ENCODE measurements at places on chromosomes 3 and 15.
A peak's percentile ranks its signal among the peaks of the same experiment; 100 is the strongest.

- DNase-seq, result no peak
Measured at GRCh38 chr15:81560405-81560804, 186.4 kb upstream of the TMC3 start.

GRCh38 chr3:65955792-65956477 is 82.8 kb downstream of the MAGI1 start:
- DNase-seq, result no peak

GRCh38 chr3:171811913-171812335 is 1.6 kb upstream of the PLD1 start:
- no peak for DNase-seq

GRCh38 chr3:22244761-22245521 is 493.9 kb upstream of the ZNF385D start:
- DNase-seq, result no peak

GRCh38 chr3:168467115-168467714 is 371.5 kb upstream of the GOLIM4 start:
- DNase-seq, result no peak

DNA sequence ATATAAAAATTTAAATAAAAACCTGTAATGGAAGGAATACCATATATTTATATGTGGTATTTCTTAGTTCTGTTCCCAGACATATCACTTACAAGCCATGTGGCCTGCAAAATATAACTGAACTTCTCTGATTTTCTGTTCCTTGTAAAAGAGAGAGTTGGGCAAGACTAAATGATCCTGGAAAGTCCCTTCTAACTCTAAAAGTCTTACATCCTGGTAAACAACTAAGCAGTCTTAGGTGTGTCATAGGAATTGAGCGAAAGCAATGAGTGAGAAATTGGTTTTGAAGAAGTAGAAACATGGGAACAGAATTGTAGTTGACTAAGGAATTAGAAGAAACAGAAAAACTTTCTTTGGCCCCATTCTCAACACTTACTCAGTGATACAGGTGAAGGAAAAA is 25.3 kb upstream of the IL20RB start:
- no peak for DNase-seq

GRCh38 chr15:91660174-91660649 is 193.3 kb upstream of the SLCO3A1 start:
- DNase-seq, result no peak

- no peak for DNase-seq
Measured at GRCh38 chr15:71440489-71441110, 325.3 kb downstream of the THSD4 start.

DNA sequence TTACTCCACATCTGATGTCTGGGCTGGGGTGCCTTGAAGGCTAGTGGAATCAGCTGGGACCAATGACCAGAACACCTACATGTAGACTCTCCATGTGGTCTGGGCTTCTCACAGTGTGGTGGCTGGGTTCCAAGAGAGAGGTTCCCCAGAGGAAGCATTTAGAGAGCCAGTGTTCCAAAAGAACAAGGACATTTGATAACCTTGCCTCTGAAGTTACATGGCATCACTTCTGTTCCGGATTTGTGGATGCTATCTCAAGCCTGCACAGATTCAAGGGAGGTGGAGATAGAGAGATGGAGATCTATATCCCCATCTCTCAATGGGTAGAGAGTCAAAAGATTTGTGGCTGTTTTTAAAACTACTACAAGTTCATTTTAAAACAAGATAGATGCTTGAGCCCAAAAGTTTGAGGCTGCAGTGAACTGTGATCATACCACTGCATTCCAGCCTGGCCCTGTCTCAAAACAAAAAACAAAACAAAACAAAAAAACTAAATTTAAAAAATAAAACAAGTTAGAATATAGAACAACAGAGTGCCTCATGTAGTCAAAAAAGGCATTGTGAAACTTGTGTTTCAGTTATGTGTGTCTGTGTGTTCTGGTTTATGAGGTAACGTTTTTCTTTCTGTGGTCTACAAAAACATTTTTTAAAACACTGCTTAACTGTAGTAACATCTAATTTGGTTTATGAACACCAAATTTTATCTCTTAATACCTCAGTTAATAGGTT is 44.8 kb downstream of the PDE8A start:
- no peak for DNase-seq

GRCh38 chr15:74326746-74327145 is 40.7 kb downstream of the CYP11A1 start:
- DNase-seq, result no peak

DNA sequence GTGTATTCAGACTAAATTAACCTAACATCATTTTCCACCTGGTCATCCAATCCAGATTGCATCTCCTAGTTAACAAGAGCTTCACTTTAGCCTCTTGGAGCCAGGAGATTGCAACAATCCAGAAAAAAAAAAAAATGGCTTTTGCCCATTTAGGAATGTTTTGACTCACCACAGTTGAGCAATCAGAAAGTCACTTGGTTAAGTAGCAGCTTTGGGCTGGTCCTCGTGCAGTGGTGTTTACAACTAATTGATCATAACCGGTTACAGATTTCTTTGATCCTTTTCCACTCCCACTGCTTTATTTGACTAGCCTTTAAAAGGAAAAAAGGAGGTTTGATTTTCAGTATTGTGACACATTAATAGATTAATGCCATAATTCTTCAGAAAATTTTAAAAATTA is 688.8 kb upstream of the CCDC54 start:
- no peak for DNase-seq

GRCh38 chr3:184328516-184328915 is 8.9 kb upstream of the FAM131A start:
- DNase-seq, result no peak

- DNase-seq, result no peak
Measured at GRCh38 chr3:4380013-4380412, 76.8 kb downstream of the SETMAR start.

DNA sequence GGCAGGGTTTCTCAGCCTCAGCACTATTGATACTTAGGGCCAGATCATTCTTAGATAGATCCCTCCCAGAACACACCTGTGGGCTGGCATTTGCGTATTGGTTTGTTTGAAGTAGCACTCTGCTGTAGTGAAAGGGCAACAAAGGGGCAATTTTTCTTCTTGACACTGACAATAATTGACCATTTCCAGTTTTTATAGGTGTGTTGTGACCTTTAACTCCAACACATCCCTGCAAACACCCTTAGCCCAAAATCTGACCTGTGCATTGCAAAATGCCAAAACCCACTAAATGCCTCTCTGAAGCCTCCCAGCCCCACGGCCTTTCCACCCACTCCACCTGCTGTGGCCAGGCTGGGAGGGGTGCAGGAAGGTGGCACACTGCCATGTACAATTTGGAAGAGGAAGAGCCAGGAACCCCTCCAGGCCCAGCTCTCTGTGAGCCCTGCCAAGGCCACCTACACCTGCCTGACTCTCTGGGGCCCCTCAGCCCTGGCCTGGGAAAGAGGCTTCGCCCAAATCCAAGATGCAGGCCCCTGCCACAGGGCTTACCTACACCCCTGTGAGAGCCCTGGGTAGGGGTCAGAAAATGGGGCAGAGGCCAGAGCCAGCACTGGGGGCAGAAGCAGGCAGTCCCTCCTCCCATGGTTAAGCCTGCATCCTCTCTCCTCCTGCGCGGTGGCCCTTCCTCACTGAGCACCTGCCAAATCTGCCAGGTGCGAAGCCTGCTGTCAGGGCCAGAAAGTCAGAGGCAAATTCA is 9.6 kb upstream of the CYP11A1 start:
- no peak for DNase-seq

DNA sequence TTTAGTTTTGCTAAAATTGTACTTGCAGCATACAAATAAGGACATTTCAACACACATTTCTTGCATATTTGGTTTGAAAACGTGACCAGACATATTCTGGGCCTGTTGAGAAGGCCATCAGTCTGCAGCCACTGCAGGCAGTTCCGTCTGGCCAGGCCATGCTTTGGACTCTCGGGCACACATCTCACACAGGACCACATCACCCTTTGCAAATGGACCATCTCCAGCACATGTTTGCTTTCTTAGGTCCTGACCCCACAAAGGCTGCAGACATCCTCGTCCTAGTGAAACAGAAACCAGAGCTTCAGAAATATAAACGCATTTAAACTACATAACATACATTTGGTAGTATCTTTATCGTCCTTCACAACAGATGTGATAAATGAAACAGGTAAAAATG is 24.1 kb downstream of the GABRA5 start:
- DNase-seq, result no peak

GRCh38 chr3:183555541-183556081 is at the start of gene KLHL6:
TSS of gene KLHL6 (minus strand) at chr3:183555706. CDS start at chr3:183555653, 53 bp downstream.
- DNase-seq, result peak; percentile 76

DNA sequence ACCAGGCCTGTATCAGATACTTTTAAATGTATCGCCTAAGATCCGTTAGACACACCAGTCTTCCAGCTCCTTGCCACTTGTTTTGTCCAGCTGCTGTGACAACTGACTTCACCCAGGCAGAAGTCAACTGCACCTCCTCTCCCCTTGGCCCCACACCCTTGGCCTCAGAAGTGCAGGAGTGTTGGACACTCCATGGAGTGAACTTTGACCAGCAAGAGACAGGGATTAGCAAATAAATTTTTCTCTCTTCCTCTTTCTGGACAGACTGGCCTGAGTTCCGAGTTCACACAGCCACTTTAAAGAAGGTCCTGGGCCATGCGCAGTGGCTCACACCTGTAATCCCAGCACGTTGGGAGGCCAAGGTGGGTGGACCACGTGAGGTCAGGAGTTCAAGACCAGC is 2.9 kb upstream of the CLN6 start:
- no peak for DNase-seq

- no peak for DNase-seq
Measured at GRCh38 chr15:58492661-58493397, 61.0 kb downstream of the LIPC start.

GRCh38 chr3:50089609-50089945 is 858 bp downstream of the RBM5 start:
- peak; percentile 32 for DNase-seq

- DNase-seq, result no peak
Measured at GRCh38 chr3:48460517-48460902, 14.0 kb downstream of the ATRIP start.

- DNase-seq, result no peak
Measured at GRCh38 chr3:31908391-31909097, 72.5 kb downstream of the OSBPL10 start.

DNA sequence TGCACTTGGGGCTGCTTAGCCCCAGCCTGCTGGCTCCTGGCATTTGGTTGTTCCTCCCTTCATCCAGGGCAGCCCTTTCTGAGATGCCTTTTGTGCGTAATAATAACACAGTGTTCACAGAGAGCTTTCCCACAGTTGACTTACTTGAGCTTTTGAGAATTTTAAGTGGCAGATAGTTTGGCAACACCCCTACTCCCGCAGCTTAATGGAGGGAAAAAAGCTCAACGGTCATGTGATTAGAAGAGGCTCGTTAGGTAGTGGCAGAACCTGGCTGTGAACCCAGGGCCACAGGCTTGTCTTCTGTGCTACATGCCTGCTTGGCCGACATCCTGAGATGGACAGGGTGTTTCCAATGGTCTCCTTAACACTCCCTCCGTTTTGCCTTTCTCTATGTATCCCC is 4.7 kb downstream of the KBTBD13 start:
- no peak for DNase-seq

GRCh38 chr3:197021231-197021630 is 8.4 kb downstream of the MELTF start:
- no peak for DNase-seq

- DNase-seq, result no peak
Measured at GRCh38 chr15:49255966-49256759, 86.1 kb downstream of the GALK2 start.

- no peak for DNase-seq
Measured at GRCh38 chr15:81091889-81092558, 42.0 kb upstream of the CFAP161 start.

GRCh38 chr3:129476586-129476985 is 36.6 kb downstream of the IFT122 start:
- DNase-seq, result no peak

GRCh38 chr15:88447206-88447605 is 20.0 kb downstream of the MRPL46 start:
- DNase-seq, result no peak

GRCh38 chr3:160129459-160130061 is 95.7 kb upstream of the C3orf80 start:
- no peak for DNase-seq

DNA sequence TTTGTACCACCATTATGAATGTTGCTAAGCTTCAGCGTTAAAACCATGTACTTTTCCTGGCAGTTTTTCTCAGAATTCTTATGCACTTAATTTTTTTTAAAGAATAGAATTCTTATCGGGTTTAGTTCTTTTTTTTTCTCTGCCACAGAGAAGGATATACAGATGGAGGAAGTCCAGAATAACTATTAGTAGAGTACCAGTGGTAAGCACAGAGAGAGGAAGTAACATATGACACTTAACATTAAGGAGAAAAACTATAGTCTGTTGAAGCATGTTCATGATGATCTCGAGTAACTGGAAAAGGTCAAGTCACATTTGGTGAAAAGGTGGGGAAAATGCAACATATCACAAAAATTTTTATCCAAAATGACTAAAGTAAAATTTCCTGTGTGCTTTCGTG is 68.9 kb downstream of the RNF13 start:
- no peak for DNase-seq

DNA sequence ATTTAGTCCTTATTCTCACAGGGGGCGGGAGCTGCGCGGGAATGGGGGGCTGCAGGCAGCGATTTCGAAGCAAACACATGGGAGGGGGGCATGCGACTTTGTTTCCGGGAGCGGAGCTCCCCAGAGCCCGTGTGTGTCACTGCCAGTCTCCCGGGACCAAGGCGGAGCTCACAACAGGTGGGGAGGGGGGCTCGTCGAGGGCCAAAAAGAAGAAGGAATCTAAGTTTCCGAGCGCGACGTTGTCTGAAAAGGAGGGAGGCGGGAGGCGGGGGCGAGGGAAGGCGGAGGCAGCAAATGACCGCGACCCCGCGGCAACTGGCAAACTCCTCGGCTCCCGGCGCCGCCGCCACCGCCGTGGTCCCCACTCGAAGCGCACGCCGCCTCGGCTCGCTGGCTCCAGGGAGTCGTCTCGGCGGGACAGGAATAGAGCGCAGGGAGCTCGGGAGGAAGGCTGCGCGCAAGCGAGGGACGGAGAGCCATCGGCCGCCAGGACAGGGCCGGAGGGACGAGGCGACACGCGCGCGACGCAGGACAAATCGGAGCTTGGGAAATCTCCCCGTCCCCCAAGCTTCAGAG is 1.4 kb downstream of the FOXP1 start:
- peak; percentile 47 for DNase-seq

GRCh38 chr15:101025896-101026631 is 106.9 kb downstream of the LRRK1 start:
- DNase-seq, result no peak

- DNase-seq, result no peak
Measured at GRCh38 chr3:46860810-46861604, 2.2 kb downstream of the MYL3 start.

GRCh38 chr3:11819146-11819689 is 27.5 kb downstream of the TAMM41 start:
- no peak for DNase-seq
